ENCODE measurements at places on chromosomes 1 and 21. TPM values are rescaled to one million over a fixed set of nuclear protein-coding genes. Genes with fewer than 3 reads are reported as not detected.

The CCDC24 gene
- 0.98 TPM for total RNA-seq

The DYNLT5 gene
- 4.0 TPM for total RNA-seq

DNA sequence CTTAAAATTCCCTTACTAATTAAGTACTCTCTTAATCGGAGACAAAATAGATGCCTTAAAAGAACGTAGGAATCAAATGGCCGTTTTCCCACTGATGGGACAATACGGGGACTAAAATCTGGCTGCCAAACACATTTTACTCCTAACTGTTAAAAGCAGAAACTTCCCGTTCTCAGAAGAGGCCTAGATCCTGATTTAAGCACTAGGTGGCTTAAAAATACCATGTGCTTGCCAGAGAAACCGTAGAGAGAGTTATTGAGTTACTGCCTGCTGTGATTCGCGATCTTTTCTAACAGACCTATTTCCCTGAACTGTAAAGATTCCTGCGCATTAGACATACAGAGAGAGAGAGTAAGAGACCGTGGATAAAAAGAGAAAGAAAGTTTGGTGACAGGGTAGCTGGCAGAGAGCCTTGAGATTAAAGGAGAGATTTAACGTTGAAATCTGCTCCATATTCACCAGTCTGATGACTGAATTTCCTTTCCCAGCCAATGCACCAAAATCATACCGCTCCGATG, 54.4 kb upstream of the STUM start:
- DNase-seq = peak; percentile 40

GRCh38 chr21:45167796-45168222, 93.4 kb downstream of the ADARB1 start:
- peak; percentile 77 for DNase-seq

GRCh38 chr1:153649863-153650235, 8.7 kb upstream of the SNAPIN start:
- DNase-seq = peak; percentile 85

GRCh38 chr21:25107708-25108107, 499.6 kb downstream of the MRPL39 start:
- no peak for DNase-seq

- DNase-seq = no peak
Measured at GRCh38 chr1:119347858-119348257, 20.7 kb upstream of the HAO2 start.

DNA sequence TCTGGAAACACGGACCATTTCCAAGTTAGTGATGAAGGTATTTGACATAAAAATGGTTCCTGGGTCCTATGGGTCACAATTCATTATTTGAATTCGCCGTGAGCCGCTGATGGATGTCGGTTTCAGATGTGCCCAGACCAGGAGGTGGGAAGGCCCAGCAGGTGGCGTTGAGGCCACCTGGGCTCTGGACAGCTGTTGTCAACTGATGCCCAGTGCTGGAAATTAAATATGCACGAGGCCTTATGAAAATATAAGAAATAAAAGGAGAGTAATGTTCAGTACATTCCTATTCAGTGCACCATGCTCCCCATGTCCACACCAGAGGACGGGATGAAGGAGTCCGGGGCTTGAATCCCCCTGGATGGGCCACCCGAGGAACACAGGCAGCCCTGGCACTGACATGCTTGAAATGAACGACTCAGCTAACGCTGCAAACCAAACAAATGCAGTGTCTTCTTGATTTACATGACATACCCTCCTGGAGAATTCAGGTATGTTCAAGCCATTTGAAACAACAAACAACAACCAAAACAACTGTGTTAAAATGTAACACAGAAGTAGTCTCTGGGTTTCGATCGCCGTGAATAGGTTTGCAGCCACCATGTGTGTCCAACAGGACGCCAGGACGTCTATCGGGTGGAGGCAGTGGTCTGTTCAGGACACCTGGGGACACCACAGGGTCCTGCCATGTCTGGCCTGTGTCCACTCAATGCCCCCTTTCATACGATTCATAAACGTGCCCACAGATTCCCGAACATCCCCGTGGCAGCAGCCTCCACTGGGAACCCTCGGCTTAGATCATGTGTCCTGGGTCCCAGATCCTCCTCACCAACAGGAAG, 6.1 kb downstream of the TFF3 start:
- DNase-seq = no peak

DNA sequence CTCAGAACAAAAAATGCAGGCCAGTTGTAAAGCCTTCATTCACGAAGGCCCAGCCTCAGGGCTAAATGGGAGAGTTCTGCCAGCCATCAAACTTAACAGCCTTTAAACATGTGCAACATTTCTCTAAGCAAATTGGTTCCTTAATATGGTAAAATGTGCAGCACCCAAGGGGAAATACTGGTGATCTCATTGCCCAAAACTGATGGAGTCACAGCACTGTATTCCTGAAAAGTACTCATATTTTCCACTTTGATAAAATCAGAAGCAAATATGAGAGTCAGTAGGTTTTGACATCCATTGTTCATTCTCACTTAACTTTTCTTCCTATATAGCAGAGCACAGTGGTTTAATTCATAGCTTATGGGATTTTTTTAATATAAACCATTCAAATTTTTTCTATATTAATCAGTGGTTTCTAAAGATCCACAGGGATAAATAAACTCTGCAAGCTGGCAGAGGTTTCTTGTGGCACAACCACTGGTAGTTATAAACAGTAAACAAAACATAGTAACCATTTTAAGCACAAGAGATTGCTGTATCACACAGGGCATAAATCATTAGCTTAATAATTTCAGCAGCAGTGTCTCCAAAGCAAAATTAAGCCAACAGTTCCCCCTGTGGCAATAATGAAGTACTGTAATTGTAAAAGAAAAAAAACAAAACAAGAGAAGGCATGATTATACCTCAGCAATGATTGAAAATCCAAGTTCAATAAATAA, 106.9 kb upstream of the LYPLAL1 start:
- peak; percentile 85 for DNase-seq

DNA sequence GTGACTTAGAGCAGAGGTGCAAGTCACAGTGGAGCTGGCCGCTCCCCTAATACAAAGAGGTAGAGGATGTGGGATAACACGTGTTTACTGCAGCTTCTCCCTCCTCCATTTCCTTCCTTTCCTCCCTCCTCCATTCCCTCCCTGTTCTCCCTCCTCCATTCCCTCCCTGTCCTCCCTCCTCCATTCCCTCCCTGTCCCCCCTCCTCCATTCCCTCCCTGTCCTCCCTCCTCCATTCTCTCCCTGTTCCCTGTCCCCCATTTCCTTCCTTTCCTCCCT, 124.0 kb downstream of the CRYAA start:
- no peak for DNase-seq

DNA sequence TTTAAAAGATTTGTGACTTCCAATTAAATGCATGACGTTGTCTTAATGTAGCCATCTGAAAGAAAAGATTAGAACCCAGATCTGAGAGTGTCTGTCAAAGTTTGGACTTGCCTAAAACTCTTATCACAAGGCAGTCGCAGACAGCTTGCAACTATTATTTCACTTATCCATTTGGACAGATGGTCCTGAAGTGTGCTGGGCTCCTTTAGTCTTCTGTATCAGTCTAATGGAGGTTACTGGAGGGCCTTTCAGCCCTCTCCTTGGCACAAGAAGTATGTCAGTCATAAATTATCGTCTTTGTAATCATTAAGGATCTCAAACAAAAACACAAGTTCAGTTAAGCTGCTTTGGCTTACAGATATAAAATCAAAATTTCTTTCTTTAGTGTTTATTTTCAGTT, 15.5 kb downstream of the PROX1 start:
- DNase-seq = no peak

DNA sequence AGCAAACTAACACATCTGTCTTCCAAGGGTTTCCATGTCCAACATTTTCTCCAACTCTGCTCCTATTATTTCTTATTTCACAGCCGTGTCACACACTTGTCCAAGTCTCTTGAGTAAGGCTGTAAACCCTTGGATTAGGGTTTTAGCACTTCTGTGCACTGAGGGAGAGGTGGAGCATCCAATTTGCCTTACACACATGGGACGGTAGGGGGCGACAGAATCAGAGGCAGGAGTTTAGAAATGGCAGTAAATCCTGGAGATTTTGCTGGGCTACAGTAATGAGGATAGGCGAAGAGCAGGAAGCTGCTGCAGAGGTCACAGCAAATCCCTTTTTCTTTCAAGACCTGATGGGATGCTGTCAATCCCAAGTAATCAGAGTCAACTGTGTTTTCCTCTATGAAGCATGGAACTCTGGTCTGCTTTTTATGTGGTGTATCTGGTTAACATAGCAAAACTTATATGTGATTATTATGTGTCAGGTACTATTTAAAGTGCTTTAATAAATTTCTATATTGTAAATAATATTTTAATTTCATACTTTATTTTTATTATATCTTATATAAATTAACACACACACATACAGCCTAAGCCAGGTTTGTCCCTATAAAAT, 15.4 kb upstream of the LCE5A start:
- no peak for DNase-seq
